Activated CD4-positive, alpha-beta T cell treated with anti-CD3 and anti-CD28 coated beads, Interleukin-2, amount 50 U/mL, for 16 hours (primary cell): ENCODE measurements at places on chromosomes 2 and 18.
A peak's percentile ranks its signal among the peaks of the same experiment; 100 is the strongest.

DNA sequence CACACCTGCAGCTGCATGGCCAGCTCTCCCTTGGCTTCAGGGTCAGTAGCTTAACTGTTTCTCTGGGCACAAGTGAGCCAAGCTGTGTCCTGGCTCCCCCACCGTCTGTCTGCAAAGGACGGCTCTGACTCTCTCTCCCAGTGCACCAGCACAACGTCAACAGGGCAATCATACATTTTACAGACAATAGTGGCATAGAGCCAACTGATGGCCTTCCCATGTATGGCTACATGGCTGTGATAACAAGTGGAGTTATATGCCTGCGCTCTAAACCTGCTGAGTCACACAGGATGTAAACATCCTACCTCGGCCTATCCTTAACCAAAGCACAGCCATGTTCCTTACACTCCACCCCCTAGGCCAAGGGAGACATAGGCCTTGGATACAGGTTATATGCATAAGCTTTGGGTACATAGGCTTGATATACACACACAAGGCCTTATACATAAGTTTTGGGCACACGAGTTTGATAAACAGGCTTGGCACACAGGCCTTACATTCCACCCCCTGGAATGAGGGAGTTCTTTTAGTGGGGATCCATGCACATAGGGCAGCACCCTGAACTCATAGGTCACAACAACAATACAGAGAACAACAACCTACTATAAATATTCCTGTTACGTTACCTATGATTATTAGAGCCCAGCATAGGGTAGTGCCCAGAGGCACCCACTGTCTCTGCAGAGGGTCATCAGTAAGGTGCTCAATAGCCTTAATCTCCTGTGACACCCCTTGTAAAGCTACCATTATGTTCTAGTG is 17.7 kb downstream of the PHOSPHO2 start:
- no peak for DNase-seq

- no peak for DNase-seq
Observed at GRCh38 chr18:55884498-55884897, 296.5 kb upstream of the TCF4 start.

- no peak for DNase-seq
Observed at GRCh38 chr18:29849144-29849543, 1193.4 kb downstream of the DSC3 start.

GRCh38 chr2:3479430-3480320 is 39.7 kb downstream of the ADI1 start:
- no peak for DNase-seq

DNA sequence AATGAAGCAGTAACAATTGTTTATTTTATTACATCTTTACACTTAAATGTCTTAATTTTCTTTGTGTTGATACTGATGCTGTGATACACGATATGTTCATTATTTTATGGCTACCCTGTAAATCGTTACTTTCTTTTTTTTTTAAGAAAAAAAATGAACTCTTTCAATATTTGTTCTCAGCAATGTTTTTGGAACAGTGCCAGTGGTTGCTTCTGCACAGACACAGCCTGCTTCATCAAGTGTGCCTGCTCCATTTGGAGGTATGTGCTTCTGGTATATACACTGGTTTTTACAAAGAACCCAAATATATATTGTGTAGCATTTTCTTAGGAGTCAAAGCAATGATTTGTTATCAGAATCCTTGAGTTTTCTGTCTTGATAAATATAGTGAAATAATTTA is 62.2 kb upstream of the SCYGR2 start:
- no peak for DNase-seq

DNA sequence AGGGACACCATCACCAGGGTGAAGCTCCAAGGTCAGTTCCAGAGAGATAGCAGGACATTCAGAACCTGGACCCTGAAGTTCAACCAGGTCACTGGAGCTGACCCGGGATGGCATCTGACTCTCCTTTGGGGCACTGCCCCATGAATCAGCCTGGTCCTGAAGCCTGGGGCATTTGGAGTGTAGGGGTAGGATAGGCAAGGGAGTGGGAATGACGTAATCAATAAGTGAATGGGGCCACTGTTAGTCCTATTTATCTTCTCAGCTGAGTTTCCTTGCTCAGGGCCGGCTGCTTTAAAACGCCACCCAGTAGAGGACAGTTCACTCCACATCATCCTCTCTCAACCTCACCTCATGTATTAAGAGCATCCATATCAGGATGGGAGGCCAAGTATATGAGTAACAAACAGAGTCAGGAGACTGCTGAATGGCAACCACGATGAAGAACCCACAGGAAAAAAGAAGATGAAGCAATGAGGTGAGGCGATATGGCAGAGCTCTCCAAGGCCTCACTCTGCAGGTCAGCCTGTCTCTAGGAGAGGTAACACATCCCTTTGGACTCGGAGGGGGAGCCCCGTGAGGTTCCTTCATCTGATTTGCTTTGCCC is 1.8 kb upstream of the RFX8 start:
- DNase-seq, result peak; percentile 12

DNA sequence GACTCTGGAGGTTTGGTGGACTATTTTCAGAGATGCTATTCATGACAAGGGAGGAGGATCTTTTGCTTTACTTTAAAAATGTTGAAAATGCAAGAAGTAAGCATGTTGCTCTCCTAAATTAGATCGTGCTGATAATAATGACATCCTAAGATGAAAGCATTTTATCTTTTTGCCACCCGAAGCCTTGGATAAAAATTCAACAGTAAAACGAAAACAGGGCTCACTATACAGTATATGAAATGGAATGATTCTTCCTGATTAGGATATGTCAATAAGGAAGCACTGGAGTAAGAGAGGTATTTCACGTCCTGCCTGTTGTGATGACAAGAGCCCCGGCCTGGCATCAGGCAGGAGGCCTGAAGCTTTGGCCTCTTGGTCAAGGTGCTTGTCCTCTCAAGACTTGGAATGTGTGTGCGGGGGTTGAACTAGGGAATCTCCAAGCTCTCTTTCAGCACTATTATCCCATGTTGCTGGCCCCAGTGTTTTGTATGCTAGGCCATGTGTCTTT is 306.0 kb downstream of the MTX2 start:
- DNase-seq, result no peak

GRCh38 chr2:163171786-163172530 is 333.4 kb upstream of the KCNH7 start:
- no peak for DNase-seq

- DNase-seq, result peak; percentile 59
Observed at GRCh38 chr2:69693775-69694450, 48.0 kb upstream of the ANXA4 start.

DNA sequence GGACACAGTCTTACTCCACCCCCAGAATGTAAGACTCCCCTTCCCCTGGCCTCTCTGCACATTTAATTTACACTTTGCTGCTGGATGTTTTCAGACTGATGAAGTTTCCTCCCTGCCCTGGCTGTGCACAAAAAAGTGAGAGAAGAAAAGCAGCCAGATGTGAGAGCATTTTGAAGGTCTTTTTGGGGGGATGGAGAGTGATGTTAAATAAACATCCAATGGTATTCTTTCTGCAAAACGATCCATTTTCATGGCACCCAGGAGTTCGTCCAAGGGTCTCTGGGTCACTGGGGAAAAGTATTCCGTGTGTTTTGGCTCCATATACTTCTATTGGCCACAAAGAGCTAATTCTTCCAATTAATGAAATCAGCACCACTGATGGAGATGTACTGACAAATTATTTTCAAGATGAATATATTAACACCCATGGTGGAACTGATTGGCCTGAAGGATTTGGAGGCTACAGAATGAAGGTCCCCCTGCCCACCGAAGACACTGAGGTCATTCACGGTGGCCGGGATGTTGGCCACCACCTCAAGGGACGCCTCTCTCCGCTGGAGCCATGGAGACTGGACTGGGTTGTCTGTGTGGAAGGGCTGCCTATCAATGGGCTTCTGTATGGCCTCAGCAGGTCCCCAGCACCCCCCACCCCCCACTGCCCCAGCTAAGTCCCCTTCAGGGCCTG is 107.6 kb upstream of the PKDCC start:
- no peak for DNase-seq

- DNase-seq, result no peak
Observed at GRCh38 chr2:124582387-124582786, 557.3 kb downstream of the CNTNAP5 start.

GRCh38 chr2:64423303-64423702 is 30.7 kb upstream of the LGALSL start:
- DNase-seq, result no peak

DNA sequence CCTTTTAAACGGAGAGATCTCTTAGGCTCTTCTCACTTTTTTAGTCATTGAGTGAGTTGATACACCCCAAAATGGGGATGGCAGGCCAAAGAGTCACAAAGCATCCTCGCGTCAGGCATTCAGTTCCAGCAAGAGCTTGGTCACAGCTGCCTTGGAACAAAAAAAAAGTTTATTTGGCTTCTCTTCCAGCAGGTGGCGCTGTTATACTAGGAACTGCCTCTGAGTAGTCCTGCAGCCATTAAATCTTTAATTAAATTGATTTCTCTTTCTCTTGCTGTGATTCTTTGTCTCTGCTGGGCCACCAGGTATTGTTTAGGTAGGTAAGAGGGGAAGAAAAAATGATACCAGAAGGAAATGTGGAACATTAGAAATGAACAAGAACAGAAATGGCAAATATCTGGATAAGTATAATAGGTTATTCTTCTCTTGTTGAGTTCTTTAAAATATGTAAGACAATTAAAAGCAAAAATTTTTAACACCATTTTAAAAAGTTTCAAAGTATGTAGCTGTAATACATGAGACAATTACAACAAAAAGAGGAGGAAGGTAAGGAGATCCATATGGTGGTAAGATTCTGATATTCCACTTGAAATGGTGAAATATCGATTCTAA is 175.1 kb downstream of the GALNT1 start:
- peak; percentile 63 for DNase-seq

DNA sequence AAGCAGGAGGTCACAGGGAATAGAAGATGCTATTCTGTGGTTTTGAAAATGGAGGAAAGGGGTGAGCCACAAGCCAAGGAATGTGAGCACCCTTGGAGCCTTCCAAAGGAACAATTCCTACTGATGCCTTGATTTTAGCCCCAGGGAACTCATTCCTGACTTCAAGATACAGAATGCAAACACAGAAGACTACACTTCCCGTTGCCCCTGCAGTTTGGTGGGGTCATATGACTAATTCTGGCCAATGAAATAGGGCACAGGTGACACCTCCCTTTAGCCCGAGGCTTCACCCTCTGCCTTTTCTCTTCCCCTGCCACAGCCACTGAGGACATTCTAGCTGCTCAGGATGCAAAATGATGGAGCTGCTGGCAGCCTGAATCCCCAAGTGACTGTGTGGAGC is 126.1 kb downstream of the INHBB start:
- no peak for DNase-seq
